Stimulated activated CD4-positive, alpha-beta T cell treated with anti-CD3 and anti-CD28 coated beads, Interleukin-4, amount 100 ng/mL, for 1 hour (primary cell): ENCODE measurements at places on chromosomes 2 and 18.

GRCh38 chr2:95072424-95072823, 46.9 kb downstream of the MAL start:
- no peak for DNase-seq

DNA sequence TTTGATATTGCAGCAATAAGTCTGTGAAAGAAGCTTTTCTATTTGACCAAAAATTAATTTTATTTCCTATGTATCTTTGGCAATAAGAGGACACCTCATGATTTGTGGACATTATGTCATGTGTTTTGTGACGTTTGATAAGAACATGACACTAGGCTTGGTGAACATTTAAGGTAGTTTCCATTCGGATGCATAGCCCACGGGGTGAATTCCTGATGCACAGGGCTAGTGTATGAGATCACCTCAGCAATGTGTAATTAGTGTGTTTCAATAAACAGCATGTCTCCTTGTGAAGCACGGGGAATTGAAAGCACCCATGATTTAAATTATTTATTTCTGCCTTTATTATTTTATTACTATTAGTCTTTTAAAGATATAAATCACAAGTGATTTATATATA, 146.1 kb upstream of the LINC00305 start:
- no peak for DNase-seq

GRCh38 chr2:24521162-24521857, 30.3 kb downstream of the NCOA1 start:
- no peak for DNase-seq

DNA sequence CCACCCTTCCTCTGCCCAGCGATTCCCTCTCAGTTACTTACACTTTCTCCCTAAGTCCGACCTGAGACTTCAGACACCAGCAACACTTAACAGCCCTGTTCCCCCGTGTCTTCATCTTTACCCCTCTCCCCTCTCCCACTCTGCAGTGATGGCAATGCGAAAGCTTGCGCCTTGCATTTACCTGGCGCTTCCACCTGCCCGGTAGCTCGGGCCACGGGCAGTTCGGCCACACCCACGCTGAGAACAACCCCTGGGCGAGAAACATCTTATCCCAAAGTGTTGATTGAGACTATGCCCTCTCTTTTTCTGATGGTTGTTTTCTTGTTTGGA, 558 bp downstream of the DNAJC10 start:
- no peak for DNase-seq

DNA sequence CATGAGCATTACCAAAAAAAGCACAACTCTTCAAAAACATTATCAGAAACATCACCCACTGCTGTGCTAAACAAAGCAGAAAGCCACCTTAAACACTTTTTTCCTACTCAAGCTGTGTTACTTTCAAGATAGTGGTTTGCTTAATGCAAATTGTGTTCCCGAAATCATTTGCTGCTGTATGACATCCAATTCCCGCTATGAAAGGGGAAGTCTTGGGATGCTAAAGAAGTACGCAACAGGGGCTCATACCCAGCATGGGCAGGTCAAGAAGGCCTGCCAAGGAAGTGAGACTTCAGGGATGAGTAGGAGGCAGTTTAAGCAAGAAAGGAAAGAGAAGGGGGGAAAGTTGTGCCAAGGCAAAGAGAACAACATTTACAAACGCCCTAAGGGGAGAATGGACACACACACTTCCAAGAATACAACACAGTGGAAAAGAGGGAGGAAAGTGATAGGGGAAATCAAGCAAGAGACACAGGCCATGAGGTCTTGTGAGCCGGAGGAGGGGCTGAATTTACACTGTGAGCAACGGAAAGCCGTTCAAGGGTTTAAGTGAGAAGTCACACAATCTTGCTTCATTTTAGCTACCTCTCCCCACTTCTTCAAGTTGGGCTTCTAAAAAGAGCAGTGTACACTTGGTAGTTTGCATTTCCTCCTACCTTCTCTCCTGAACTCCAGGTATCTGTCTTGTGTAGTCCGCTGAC, 4.0 kb downstream of the PTPN2 start:
- DNase-seq = no peak

GRCh38 chr2:39435741-39436591, 1.1 kb downstream of the MAP4K3 start:
- DNase-seq = no peak

DNA sequence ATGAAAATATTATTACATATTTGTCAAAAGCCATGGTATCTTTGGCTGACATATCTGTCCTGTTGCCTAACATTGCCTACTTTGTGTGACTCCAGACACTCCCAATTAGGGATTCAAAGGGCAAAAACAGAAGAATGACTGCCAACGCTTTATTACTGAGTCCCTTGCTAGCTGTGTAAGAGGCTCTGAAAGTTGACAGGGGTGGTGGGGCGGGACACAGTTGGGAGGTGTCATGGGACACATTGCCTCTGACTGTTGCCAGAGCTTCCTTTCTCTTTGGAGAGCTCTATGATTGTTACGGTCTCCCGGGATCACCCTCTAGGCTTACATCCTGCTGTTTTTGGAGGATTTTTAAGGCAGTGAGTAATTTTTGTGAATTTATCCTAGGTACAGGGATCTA, 249.6 kb upstream of the ACVR2A start:
- no peak for DNase-seq

DNA sequence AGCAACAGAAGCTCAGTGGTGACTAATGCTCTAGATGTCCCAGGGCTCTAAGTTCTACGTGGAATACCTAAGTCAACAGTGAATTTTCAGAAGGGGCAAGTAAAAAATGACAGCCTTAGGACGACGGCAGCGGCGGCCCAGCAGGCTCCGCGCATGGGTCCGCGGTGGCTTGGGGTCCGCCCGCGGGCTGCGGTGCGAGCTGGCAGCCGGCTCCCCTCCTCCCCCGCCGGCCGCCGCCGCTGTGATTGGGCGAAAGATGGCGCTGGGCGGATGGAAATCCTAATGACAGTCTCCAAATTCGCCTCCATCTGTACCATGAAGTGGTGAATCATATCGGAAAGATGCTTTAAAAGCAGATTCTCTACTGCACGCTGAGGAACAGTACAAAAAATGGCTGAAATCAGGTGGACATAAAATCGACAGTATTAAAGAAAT, 74.7 kb downstream of the HNRNPLL start:
- peak; percentile 43 for DNase-seq

DNA sequence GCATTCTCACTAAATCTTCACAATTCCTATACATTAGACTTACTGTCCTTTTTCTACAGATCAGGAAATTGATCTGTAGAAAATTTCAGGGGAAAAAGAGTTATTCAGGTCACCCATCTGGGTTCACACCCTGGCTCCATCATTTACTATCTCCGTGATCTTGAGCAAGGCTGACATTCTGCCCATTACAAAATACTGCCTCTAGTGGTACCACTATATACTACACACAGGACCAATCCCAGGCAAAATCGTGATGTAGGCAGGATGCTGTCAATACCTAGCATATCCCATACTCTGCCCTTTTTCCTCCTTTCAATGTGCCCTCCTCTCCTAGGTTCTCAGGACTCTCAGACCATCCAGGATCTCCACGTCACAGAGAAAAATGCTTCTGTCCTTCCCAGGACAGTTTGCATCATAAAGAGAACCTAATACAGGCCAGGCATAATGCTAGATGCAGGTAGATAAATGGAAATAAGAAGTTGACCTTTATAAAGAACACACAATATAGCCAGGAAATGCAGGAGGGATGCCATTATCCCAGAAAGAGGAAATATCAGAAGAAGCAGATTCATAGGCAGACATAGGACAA, 101.9 kb downstream of the CDH20 start:
- DNase-seq = no peak

DNA sequence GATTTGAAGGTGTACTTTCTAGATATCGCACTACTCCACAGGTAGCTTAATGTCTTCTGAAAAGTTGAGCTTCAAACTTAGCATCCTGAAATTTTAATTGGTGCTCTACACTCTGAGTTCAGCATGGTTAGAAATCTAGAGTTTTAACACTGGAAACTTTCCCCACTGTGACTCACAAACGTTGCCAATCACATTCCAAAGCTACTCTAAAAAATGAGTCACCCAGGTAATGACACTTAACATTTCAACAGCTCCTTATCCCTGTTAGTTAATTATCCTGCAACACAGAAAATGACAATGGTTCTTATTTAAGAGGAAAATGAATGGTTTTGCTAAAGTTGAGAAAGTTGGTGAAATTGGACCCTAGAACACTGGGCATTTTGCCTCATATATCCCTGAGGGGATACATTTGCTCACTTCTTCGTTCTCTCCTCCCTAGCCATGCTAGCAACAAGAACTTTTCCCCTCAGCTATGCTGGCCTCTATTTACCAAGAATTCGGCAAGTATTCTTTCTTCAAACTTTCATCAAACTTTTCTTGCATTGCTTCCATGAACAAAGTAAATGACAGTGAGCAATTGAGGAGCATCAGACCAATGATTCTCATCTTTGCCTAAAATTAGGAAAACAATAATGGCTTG, 1024.1 kb upstream of the KLHL29 start:
- no peak for DNase-seq

DNA sequence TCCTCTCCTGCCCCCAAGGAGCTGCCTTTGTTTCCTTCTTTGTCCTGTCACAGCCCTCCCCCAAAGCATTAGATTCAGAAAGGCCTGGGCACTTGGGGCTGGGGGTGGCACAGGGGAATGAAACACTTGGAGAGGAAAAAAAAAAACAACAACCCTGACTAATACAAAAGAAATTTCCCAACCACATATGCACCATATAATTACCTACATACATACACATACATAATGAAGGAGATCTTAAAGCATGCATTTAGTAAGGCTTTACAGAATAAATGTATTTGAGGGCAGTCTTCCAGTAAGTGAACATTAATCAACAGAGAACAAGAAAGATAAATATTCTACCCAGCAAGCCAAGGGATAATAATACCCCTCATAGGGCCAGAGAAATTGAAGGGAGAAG, 70.0 kb upstream of the PPP1CB start:
- peak; percentile 26 for DNase-seq

GRCh38 chr18:34758378-34758948, 48.4 kb downstream of the DTNA start:
- DNase-seq = no peak

GRCh38 chr2:10402653-10403215, 45.4 kb downstream of the ODC1 start:
- no peak for DNase-seq

GRCh38 chr2:213157242-213157641, 5.8 kb upstream of the IKZF2 start:
- DNase-seq = no peak

DNA sequence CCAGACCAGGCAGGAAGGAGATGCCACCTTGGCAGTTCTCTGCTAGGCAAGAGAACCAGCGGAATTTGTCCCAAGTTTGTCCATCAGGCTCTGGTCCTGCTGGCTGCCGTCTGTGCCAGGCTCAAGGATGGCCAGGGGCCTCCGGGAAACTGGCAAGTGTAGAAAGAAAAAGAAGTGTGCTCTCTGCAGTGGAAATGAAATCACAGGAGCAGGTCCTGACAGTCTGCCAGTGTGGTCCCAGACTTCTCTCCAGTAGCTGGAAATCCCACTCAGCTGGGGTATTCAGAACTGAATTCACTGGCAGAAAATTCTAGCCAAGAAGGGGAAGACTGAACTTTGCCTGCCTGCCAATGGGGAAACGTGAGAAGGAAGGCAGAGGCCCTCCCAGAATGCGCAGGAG, 91.0 kb downstream of the STPG4 start:
- no peak for DNase-seq

- DNase-seq = no peak
Observed at GRCh38 chr2:224039770-224040440, 819 bp upstream of the SERPINE2 start.

GRCh38 chr18:58190842-58191530, 147.0 kb downstream of the NEDD4L start:
- DNase-seq = no peak

DNA sequence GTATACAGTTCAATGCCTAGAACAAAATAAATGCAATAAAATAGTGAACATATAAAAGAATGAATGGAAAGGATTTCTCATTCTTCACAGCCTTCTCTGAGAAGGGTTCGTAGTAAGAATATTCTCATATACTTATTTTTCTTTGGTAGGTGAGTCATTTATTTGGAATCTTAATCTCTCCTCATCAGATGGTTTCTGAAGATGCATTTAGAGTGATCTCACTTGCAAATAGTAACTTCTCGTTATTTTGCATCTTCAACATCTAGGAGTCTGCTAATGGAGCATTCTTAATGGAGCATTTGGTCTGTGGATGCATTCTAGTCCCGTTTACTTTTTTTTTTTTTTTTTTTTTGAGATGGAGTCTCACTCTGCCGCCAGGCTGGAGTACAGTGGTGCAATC, 3.9 kb downstream of the UBXN4 start:
- no peak for DNase-seq

GRCh38 chr2:36441065-36441625, 85.6 kb downstream of the CRIM1 start:
- no peak for DNase-seq

- no peak for DNase-seq
Observed at GRCh38 chr2:222928335-222928734, 67.5 kb downstream of the ACSL3 start.

DNA sequence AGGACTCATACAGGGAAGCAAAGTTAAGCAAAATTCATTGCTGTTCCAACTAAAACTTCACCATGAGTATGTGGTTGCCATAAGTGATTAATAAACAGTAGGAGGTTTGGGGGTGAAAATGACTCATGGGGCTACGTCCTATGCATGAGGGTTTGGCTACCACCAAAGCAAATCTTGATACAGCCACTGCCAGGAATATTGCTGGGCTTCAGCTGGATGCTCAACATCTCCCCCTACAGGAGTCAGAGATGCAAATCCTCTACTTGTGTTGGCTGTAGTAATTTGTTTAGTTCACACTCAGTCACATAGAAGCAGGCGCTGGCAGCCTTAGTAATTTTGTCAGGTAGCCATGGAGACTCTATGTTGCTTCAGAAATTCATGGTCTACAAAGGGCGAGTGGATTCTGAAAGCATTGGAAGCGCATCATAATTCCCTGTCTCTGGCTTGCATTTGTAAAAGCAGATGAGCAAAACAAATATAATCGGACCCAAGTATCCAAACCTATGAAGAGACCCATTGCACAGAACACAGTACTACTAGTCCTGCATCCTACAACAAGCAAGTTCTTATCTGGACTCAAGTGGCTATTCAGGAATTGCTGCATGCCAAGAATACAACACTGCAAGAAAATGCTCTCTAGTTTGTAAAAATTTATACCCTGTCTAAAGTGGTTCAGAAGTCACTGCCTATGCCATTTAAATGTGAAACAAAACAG, 76.0 kb downstream of the CD28 start:
- DNase-seq = peak; percentile 52

- no peak for DNase-seq
Observed at GRCh38 chr2:180848393-180848792, 132.0 kb upstream of the UBE2E3 start.

GRCh38 chr18:79333046-79333445, 62.7 kb upstream of the NFATC1 start:
- DNase-seq = no peak

GRCh38 chr2:75560022-75560767, 544 bp downstream of the EVA1A start:
- no peak for DNase-seq
